Activated T-helper 1 cell treated with anti-CD3 and anti-CD28 coated beads, Interleukin-2, amount 50 U/mL, for 16 hours (primary cell): ENCODE measurements at places on chromosomes 16 and 17.

GRCh38 chr17:73939806-73940205, 263.7 kb upstream of the RPL38 start:
- no peak for DNase-seq

DNA sequence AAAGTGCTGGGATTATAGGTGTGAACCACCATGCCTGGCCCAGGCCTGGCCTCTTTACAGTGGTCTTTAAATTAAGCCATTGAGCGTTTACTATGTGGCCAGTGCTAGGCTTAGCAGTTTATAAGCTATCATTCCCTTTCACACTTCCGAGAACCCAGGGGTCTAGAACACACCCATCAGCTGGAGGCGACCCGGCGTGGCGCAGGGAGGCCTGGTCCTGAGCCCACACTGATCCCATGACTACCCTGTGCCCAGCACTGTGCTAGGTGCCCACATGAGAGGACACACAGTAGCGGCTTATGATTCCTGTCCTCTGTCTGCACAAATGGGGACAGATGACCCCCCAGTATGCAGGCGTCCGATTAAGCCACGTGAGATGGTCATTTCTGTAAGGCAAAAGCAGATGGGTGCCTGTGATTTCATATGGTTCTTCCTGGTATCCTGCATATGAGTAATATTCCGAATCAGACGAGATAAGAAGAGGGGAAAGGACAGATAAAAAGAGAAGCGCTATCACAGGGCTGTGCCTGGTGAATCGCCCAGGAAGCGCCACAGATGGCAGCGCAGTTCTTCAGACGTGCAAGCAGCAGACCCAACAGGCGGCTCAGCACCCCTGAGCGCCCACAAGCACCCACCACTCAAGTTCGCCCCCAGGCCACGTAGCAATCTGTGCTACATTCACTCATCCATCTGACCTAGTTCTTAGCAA, 5.3 kb downstream of the OSGIN1 start:
- DNase-seq: no peak

DNA sequence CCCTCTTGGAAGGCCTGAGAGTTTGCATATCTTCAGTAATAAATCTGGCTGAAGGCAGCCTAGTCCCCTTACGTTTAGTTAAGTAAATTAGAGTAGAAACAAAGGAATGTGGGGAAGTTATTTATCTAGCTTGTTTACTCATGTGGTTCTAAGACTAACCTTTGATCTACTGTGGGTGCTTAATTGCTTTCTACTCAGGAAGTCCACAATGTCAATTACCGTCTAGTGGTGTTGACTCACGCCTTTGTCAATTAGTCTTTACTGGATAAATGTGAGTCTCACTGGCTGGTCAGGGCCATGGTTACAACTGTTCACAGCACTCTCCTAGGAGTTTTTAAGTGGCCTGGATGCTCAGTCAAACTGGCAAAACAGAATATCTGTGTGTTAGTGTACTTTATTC, 2338.4 kb downstream of the TP53TG3F start:
- DNase-seq: no peak

- DNase-seq: no peak
Observed at GRCh38 chr17:74088285-74088933, 115.1 kb upstream of the RPL38 start.

- no peak for DNase-seq
Observed at GRCh38 chr17:68033636-68034451, 1.7 kb upstream of the KPNA2 start.

DNA sequence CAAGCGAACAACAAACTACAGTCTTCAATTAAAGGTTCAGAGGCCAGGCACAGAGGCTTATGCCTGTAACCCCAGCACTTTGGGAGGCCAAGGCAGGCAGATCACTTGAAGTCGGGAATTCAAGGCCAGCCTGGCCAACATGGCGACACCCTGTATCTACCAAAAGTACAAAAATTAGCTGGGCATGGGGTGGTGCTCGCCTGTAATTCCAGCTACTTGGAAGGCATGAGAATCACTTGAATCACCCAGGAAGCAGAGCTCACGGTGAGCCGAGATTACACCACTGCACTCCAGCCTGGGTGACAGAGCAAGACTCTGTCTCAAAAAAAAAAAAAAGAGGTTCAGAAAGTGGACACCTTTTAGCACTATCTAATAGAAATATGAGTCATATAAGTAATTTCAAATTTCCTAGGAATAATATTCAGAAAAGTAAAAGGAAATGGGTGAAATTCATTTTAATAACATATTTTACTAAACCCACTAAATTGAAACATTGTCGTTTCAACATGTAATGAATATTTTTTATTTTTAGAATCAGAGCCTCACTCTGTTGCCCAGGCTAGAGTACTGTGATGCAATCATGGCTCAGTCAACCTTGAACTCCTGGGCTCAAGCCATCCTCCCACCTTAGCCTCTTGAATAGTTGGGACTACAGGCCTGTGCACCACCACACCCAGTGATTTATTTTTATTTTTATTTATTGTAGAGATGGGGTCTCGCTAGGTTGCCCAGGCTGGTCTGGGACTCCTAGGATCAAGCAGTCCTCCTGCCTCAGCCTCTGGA, 15.2 kb upstream of the MARCHF10 start:
- no peak for DNase-seq

DNA sequence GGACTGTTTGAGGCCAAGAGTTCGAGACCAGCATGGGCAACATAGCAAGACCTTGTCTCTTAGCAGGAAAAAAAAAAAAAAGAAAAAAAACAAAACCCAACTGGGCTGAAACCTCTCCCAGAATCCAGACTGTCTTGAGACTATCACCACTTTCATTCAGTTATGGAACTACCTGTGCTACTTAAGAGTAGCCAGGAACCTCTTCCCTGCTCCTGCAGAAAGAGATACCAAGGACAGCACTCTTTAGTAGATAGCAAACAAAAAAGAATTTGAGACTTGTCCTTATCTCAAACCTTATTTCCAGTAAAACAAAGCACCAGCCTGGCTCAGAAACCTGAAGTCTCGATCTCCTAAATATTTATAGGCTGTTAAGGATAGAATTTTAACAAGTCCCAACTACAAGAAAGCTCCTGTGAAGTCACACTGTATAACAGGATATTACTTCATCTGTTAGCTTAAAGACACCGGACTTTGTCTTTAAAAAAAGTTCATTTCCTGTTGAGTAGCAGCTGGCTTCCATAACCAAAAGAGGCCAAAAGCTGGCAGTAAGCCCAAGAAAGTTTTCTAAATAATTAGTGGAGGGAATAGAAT, 5.1 kb downstream of the CDR2 start:
- DNase-seq: no peak

DNA sequence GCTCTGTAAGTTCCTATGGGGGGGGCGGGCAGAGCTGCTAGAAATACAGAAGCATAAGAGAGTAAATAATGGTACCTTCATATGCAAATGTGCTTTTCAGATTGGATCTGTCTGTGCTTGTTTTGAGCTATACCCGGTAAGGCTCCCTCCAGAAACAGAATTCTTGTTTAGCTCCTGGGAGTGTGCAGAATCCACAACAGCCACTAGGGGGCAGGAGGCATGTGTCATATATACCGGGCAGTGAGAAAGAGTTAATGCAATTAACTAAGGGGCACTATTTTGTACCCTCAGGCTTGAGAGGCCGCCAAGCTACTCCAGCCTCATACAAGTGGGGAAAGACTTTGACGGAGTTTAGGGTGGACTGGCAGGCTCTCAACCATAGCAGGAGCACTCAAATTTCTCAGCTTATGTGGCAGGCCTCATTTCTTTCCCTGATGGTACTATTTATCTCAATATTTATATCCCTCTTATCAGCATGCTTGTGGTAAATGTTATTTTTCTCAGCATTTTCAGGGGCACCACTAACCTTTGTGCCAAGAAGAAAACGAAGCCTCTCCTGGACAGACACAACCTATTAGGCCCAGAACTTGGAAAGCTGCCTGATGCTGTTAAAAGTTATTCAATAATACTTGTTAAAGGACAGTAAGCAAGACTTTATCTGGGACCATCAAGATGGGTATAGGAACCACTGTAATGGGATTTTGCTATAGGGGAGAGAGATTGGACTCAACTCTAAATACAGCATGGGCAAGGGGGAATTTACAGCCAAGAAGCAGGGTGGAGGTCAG, 10.7 kb upstream of the CENPV start:
- DNase-seq: peak; percentile 52

- peak; percentile 23 for DNase-seq
Observed at GRCh38 chr16:67528222-67528869, at the start of gene RIPOR1. Gene RIPOR1, plus strand, starts transcription at chr16:67528829. Its CDS starts 9,618 bp downstream, at chr16:67538447.

GRCh38 chr16:12009462-12009861, 32.9 kb downstream of the SNX29 start:
- no peak for DNase-seq

- no peak for DNase-seq
Observed at GRCh38 chr17:21573961-21574610, 118.2 kb upstream of the KCNJ18 start.

DNA sequence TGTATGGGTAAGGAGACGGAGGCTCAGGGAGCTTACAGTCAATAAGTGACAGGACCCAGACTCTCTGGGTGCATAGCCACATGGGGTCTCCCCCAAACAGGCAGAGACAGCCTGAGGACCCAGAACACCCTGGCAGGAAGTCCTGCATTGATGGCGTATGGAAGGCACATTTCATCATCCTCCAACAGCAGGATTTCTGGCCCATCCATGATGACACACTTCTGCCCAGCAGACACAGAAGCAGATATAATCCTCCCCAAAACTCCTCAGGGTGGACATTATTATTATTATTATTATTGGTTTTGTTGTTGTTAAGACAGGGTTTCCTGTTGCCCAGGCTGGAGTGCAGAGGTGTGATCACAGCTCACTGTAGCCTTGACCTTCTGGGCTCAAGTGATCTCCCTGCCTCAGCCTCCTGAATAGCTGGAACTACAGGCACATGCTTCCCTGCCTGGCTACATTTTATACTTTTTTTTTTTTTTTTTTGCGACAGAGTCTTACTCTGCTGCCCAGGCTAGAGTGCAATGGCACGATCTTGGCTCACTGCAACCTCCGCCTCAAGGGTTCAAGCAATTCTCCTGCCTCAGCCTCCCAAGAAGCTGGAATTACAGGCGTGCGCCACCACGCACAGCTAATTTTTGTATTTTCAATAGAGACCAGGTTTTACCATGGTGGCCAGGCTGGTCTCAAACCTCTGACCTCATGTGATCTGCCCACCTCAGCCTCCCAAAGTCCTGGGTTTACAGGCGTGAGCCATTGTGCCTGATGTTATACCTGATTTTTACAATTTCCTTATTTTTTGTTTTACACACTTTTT, 6.8 kb upstream of the HROB start:
- DNase-seq: no peak

DNA sequence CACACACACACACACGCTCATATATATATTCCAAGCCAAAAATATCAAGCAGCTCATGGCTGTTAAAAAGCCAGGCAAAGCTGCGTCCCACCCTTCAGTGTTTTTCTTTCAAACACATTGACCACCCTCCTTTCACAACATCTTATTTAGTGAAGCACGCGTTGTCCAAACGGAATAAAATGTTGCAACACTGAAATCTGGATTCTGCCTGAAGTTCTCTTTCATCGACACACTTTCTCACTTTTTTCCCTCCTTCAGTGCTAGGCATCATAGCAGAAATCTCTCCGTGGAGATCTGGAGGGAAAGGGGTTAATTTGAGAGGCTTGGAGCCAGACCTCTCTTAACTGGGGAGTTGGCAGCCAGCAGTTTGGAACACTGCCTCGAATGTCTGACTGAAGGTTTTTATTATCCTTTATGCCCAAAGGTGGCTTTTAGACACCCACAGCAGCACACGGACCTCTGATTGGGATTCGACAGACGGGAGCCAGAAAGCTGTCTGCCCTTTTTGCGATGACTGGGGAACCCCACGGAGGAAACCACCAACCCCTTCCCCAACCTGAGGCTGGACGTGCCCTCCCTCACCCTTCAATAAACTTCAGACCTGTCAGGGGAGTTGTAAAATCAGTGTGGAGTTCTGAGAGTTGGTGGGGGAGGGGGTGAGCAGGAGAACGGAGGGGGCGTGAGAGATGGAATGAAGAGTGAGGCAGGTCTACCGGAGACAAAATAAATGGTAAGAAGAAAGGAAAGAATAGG, 833.6 kb upstream of the SOX9 start:
- DNase-seq: no peak

DNA sequence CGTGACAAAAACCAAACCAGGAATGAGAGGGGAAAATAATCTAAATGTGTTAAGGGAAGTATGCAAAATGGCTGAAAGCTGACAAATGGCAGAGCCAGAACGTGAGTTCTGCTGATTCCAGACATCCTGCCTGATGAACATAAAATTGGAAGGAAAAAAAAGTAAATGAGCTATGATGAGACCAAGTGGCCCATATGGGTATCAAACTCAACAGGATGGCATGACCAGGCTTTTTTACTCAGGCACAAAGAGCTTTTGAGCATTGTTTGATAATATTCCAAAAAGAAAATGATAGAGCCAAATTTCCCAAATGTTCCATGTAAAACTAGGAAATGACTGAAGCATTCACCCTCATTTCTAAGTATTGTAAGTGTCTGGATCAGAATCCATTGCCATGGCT, 449.2 kb downstream of the CDH13 start:
- DNase-seq: no peak

- no peak for DNase-seq
Observed at GRCh38 chr16:78684030-78684611, 584.7 kb downstream of the WWOX start.

DNA sequence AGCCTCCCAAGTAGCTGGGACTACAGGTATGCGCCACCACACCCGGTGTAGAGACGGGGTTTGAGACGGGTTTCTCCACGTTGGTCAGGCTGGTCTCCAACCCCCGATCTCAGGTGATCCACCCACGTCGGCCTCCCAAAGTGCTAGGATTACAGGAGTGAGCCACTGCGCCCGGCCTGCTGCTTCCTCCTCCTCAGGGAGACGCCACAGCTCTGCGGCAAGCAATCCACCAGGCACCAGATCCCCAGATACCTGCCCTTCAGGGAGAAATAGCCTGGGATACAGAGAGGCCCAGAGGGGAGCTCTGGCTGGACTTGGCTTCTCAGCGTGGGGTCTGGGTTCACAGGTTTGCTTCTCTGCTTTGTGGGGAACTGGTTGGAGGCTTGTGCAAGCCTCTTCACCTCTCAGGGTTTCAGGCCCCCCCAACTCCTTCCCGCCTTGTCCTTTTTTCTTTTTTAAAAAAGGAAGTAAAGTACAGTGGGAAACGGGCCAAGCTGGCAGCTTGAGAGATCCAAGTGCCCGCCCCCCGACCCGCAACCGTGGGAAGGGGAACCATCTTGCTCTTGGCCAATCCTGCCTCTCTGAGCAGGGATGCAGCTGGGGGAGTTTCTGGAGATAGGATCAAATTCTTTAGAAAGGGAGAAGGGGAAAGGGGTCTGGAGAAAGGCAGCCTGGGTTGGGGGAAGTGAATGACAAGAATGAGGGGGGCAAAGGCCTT, 2.6 kb upstream of the SPHK1 start:
- no peak for DNase-seq

DNA sequence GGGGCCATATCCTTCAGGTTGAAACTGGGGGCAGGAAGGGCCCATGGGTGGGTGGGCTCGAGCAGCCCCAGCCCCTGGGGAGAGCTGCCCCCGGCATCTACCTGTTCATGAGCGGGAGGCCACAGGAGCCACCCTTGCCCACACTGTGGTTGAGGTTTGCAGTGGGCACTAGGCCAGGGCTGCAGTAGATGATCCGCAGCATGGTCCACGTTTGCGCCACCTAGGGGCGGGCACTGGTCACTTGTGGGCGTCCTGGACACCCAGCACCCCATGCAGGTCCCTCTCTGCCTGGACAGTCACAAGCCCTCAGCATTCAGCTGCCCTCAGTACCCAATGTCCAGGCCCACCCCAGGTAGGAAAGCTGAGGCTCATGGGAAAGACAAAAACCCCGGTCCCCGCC, 1.8 kb upstream of the JMJD8 start:
- no peak for DNase-seq
